T-helper 17 cell (primary cell): ENCODE measurements at places on chromosomes 3 and 15. TPM values are rescaled to one million over a fixed set of nuclear protein-coding genes. Genes with fewer than 3 reads are reported as not detected.

The SLC6A20 gene
- total RNA-seq: 0.23 TPM

GRCh38 chr15:72534523-72534922 lies 60.4 kb downstream of the ARIH1 start:
- no peak for DNase-seq

DNA sequence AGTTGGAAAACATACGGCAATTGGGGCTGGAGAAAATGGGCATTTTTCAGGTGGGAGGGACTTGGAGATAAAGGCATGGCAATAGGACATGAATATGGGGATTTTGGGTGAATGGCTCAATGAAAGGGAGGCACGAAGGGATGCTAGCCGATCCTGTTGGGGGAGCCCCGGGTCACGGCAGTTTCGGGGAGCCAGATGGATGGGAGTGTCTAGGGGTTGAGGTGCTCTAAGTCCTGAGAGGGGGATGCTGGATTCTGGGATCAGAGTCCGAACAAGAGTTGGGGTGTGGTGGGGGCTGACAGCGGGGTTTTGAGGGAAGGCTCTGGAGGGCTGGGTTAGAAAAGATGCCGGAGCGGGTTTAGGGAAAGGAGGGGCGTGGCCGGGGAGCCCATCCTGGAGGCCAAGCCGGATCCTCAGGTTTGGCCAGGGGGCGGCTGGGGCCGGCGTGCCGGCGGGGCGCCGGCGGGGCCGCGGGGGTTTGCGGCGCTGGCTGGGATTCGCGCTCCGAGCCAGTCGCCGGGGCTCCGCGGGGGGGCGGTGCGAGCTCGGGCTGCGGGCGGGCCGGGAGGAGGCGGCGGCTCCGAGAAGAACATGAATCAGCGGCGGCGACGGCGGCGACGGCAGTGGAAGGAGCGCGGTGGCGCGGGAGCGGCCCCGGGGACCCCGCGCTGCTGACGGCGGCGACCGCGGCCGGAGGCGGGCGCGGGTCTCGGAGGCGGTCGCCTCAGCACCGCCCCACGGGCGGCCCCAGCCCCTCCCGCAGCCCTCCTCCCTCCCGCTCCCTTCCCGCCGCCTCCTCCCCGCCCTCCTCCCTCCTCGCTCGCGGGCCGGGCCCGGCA lies at the start of gene TYRO3:
TYRO3 (plus strand) TSS at position 813 of the 839 bp plus-strand sequence. CDS start 46 bp downstream, outside the sequence.
- peak; percentile 73 for DNase-seq

DNA sequence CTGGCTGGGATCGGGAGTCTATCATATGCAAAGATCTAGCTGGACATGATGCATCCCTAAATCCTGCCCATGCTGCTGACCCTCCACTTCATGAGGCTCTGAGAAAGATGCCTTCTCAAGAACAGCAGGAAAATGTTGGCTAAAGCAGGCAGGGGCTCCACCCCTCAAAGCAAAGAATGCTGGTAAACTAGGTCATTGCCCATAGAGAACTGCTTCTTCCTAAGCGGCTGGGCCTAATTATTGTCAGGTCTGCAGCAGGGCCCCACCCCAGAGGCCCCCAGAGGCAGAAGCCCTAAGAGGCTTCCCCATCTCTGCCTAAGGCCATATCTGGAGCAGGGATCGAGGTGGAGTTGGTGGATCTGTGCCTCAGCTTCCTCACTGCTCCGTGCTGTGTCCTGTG lies 447.4 kb upstream of the PROK2 start:
- DNase-seq: no peak

DNA sequence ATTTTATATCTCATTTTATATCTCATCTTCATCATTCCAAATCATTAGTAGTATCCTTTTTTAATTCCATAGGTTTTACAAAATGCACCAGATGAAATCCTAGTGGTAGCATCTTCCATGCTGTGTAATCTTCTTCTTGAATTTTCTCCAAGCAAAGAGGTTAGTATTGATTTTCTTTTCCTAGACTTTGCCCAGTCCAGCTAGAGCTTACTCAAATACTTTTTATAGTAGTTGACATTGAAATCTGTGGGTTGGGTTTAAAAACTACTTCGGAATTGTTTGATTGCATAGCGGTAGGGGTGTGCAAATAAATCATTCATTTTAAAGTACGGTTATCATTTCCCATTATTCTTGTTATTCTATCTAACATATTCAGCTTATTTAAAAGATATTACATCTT lies 62.6 kb downstream of the NME9 start:
- no peak for DNase-seq

- DNase-seq: no peak
Measured at GRCh38 chr3:152302521-152303021, 33.8 kb downstream of the MBNL1 start.

DNA sequence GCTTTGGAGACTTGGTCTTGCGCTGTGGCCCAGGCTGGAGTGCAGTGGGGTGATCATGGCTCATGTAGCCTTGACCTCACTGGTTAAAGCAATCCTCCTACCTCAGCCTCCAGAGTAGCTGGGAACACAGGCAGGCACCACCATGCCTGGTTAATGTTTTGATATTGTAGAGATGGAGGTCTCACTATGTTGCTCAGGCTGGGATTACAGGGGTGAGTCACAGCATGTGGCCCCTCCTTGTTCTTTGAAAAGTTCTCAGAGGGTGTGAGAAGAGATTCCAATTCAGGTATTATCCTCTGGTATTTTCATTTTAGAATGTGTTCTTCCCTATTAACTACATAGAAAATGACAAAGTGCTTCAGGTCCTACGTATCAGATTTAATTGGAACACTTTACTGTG lies 51.9 kb upstream of the RPL32 start:
- DNase-seq: no peak

- no peak for DNase-seq
Measured at GRCh38 chr15:78406016-78406585, 31.9 kb upstream of the IREB2 start.
